ENCODE measurements at places on chromosomes 4 and X.

DNA sequence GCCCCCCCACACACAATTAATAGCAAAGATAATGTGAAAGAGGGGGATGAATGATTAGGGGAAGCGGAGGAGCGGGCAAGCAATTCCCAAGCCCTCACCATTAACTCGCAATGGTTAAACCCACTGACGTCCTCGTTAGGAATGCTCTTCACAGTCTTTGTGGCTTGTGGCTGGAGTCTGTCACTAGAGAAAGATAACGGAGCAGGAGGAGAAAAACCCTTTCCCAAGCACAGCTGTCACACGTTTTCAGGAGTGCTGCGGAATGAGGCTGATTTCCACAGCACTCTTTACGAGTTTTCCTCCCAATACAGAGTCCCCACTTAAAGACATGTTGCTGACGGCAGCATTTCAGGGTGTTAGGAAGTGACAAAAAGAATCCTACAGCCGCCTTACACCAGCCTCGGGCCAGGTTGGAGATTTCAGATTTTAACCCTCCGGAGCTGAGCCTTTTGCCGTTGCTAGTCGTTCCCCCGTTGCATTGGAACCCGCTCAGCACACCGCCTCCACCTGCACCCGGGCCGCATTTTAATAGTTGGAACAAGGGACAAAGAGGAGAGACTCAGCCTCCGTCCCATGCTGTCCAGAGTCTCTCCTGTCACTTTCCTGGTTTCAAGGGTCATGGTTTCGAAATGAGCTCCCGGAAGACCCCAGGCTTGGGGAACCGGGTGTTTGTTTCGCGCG is 92.2 kb downstream of the GEMIN8 start:
- DNase-seq: peak; percentile 59

DNA sequence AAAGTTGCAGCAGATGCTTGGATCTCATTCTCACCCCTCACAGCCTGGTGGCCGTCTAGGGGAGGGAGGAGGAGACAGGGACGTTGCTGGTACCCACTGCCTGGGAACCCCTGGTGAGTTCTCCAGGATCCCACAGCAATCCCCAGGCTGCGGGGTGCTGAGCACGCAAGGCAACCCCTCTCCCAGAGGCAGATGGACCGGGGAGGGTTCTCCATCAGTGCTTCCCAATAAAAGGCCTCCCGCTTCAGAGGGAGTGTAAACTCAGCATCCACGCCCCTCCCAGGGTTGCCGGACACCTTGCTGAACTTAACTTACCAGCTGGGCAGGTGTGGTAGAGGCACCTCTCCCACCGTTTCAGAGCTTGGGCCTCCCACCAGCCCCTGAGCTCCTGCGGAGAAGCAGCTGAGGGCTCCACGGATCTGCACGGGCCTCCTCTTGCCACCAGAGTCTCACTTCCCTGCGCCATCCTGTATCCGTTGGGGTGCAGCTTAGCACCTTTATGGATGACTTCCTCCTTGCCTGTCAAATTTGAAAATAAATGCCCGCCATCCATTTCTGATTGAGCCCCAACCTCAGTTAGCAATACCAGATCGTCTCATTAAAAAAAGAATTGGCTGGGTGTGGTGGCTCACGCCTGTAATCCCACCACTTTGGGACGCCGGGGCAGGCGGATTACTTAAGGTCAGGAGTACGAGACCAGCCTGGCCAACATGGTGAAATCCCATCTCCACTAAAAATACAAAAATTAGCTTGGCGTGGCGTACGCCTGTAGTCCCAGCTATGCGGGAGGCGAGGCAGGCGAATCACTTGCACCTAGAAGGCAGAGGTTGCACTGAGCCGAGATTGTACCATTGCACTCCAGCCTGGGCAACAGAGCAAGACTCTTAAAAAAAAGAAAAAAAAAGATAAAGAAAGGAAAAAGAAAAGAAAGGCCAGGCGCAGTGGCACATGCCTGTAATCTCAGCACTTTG is 14.8 kb upstream of the TBC1D14 start:
- DNase-seq: no peak

- DNase-seq: peak; percentile 67
These were observed 1.1 kb upstream of the EDNRA start for GRCh38 chr4:147479786-147480185.

DNA sequence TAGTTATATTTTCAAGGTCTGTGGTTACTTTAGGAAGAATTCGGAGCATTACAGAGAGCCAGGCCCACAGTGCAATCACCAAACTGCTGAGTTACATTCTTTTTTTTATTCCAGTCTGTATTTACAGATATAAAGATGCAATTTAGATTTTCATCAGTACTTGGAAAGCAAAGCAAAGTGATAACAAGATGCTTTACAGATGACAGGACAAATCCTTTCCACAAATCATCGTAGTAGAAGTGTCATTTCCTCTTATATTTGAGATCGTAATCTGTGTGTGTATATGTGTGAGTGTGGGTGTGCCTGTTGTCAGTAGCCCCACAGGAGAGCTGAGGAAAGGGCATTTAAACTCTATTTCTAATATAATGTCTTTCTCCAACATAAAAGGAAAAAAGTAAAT is 1893.7 kb downstream of the STIM2 start:
- DNase-seq: no peak

- DNase-seq: peak; percentile 77
These were observed at the start of gene EGF for GRCh38 chr4:109912706-109913595. Gene EGF, plus strand, starts transcription at chr4:109912883. Its CDS starts 453 bp downstream, at chr4:109913336.

GRCh38 chr4:155984106-155984797 is 30.6 kb upstream of the CTSO start:
- DNase-seq: no peak

- DNase-seq: peak; percentile 57
These were observed 44.0 kb downstream of the SLC25A5 start for GRCh38 chrX:119512146-119512800.

DNA sequence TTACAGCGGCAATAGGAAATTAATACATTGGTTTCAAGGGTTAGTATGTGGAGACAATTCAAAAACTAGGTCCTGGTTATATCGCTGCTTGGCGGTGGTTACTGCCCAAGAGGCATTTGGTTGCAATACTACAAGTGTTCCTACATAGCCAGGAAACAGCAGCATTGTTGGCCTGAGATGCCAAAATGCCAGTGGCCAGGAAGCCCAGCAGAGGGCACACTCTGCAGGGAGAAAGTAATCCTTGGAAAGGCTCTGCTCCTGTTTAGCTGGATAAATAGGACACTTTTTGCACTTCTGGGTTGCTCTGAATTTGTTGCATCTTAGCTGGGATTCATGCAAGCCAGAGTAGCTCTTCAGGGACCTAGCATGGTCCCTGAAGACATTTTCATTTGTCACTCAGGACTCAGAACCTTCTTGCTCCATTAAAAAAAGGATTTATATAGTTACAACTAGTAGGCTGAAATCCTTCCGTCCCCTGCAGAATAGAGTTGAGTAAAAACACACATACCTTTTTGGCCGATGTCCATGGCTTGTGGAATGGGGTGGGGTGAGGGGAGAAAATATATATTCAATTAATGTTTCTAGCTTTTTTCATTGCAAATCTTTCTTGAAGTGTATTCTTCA is 8.1 kb upstream of the GPR119 start:
- peak; percentile 28 for DNase-seq

DNA sequence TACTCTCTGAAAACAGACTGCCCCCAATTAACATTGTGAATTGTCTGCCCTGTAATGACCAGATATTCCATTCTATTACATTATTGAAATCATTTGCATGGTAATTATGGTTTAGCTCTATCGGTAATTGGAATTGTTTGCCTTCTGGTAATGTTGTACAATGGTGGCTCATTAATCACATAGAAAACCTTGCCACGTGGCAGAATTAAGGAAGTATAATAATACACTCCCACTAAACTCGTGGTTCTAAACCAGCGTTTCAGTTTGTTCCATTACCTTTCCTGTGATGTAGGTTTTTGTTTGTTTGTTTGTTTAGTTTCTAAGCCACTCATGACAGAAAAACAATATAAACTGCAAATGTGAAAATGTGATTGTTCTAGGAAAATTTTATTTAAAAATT is 45.1 kb upstream of the TAPT1 start:
- DNase-seq: no peak

DNA sequence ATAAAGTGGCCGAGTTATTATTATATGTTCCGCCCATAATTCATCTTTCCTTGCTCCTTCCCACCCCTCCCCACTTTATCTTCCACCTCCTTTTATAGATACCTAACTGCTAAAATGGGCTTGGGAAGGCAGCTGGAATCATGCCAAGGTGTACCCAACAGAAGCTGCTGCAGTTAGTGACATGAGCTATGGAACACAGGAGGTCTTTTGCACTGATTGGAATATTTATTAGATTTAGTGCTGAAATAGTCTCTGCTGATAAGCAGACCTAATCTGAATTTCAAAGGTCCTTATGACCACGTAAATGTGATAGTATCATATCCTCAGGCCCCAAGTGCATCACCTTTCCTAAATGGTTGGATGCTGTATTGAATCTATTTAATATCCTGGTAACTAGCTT is 64.9 kb downstream of the HMGB2 start:
- no peak for DNase-seq

DNA sequence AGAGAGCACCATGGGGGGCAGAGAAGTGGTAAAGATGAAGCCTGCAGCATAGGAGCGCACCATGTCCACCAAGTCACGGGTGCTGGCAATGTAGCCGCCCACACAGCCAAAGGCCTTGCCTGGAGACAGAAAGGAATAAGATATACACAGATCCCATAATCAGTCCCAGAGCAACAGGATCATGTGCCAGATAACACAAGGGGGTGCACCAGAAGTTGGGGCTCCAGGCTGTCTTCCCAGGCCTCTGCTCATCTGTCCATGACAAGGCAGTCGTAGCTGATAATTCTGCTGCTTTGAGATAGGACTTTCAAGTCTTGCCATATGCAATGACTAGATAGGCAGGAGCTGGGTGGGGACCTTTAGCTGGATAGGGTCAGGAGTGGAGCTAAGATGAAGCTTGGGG is 14.7 kb downstream of the APEX2 start:
- DNase-seq: no peak

- no peak for DNase-seq
These were observed 921.8 kb upstream of the FTHL17 start for GRCh38 chrX:31993637-31994036.

DNA sequence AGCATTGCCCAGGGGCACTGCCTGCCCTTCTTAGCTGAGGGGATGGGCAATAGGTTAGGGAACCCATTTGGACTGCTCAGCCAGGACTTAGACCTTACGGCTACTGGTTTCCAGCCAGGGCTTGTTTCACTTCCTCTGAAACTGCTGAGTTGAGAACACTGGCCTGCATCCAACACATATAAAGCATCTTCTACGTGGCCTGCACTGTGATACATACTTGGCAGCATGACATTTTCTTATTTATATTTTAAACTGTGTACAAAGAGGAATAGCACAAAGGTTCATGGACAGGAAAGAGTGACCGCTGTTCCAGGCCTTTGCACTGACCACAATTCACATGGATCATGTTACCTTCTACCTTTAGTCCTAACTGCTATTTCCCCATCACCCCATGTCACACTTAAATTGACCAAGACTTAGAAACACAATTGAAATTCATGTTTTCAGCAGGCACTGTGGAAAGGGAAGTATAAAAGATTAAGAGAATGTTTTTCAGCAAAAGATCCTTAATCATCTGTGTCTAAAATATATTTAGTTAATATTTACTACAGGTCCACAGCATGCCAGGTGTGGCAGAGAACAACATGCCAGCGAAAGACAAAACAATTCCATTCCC is 43.7 kb downstream of the NLGN4X start:
- no peak for DNase-seq

DNA sequence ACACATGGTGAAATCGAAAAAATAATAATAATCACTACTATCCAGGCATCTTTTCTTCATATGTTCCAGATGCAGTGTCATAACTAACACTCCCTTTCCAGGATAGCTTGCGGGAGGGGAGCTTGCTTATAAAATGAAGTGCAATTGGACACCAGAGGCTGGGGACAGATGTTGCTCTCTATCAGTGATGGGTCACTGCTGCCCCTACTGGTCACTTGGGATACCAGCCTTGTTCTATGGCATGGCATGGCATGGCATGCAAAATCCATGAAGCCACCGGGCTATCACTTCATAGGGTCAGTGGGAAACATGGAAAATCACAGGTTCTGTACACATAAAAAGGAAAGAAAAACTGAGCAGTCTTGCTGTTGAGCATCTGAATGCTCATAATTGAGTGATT is 168.1 kb downstream of the GLRA2 start:
- peak; percentile 3 for DNase-seq

- no peak for DNase-seq
These were observed 62.6 kb upstream of the SYTL5 start for GRCh38 chrX:37943554-37944344.

DNA sequence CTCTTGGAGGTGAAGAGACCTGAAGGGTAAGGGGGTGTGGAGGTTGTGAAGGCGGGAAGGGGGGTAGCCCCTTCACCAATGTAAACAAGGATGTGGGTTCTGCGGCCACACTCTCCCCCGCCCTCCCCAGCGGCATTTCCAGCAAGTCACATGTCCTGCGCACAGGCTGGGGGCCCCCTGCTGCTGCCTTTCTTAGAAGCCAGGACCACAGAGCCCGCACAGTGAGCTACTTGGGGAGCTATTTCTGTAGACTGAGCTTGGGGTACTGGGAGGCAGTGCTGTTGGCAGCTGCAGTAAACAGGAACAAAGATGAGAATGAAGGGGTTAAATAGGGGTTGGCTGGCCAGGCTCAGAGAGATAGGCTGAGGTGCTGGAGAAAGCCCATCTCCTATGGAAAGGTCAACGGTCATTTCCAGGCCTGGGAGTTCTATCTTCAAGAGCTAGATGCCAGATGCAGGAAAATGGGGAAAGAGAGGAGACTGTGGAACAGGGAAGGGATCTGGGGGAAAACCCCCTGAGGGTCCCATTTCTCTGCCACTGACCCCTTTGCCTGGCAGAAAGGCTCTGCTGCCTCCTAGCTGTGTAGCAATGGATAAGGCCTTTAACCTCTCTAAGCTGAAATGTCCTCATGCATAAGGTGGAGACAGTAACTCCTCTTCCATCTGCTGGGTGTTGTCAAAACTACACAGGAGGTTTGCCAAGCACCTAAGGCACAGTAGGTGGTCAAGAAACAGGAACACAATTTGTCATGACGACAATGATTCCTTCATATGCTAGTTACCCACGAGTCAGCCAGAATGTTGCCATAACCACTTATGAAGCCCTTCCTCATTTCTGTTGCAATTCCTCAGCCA is 18.5 kb upstream of the PIM2 start:
- DNase-seq: peak; percentile 10

GRCh38 chrX:150841456-150842197 is 56.8 kb downstream of the CD99L2 start:
- DNase-seq: peak; percentile 36

DNA sequence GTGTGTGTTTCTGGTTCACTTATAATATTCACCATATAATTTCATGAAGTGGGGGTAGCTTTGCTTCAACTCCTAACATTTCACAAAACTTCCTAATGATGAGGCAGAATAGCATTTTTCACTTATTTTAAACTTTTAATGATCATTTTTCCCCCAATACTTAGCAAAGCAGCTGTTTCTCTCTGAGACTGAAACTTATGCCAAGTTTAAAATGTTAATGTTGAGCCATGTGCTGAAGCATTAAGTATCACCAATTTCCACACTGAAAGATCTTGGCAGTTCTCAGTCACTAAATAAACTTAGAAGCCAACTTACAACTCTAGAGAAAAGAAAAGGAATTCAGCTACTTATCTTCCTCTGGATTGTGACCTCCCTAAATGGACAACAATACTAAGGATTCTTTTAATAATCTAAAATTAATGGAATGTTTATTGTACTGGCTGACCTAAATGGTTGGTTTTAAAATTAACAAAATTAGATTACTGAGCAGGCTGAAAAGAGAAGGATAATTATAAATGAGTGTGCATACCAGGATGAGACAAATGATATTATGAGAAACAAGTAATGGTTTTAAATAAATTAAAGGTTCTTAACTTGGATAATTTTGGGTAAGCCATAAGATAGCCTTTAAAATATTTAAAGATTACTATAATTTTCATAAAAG is 1429.4 kb upstream of the ADGRL3 start:
- no peak for DNase-seq

Measured in RPMI7951 (cell line).